ENCODE measurements at places on chromosomes 12 and 14.

- DNase-seq, result peak; percentile 70
Measured at GRCh38 chr12:76033081-76034011, 1.8 kb upstream of the PHLDA1 start.

DNA sequence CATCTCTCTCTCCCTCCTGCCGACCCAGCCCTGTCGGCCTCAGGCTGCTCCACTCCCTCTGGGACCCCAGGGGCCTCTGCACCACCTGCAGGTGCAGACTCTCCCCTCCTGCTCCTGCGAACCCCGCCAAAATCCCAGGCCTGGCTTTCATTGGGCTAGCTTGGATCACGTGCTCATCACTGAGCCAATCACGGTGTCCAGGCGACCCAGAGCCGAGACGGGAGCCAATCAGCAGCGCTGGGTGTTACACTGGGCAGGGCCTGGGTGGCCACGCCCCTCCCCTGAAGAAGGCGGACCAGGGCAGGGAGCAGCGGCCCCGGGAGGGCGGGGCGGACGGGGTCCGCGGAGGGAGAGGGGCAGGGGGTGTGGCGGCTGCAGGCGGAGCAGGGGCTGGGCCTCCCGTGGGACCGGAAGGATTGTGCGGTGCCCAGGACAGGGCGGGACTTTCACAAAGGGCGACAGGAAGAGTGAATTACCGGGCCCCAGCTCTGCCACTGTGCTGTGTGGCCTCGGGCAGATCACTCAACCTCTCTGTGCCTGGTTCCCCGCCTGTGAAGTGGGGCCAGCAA is 66.6 kb upstream of the FBRSL1 start:
- DNase-seq, result no peak

DNA sequence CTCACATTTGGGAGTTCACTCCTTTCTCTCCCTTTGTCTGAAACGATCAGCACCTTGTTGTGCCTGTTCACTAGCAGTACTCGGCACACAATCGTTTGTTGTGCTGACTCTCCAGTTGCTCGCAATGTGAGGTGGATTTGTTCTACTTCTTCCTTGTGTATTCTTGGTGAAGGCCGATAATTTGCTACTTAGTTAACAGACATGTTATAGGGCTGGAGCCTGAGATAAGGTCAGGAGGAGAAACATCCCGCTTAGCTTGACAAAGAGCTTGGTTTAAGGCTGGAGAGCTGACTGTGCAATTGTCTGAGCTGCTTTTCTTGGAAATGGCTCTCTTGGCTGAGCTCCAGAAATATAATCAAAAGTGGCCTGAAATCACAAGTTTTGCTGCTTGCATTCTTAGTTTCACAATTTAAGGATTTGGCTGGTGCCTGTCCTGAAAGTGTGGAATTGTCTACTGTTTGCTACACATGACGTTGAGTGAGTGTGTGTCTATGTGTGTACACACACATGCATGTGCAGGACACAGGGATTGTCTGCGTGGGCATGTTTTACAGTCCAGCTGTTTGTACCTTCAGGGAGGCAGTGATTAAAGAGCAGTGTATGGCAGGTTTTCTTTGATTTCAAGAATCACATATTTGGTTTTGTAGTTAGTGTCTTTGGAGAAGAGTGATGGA is 77.7 kb downstream of the ARF6 start:
- DNase-seq, result peak; percentile 99

DNA sequence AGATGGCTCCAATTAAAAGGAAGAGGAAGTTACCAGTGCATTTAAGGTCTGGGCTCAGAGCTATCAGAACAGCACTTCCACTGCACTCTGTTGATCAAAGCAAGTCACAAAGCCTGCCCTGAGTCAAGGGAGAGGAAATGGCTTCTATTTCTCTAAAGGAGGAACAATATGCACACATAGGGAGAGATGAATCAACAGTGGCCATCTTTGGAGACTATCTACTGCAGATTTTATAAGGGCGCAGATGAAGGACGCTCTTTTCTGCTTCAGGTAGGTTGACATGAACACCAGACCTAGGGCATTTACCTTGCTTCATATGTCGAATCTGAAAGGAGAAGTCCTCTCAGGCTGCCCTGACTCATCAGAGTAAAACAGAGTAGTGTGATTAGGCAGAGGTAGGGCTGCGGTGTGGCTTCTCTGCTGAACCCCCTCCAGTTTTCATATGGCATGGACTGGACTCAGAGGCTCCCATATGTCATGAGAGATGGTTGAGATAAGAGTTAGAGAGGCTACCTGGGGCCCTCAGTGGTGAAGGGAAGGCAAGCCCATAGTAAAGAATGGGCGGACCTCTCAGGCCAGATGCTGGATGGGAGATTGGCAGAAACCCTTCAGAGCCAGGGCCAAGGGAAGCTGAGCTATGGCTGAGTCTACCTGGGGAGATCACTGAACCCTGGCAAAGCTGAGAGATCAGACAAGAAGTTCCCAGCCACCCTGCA is 84.4 kb downstream of the ARF6 start:
- DNase-seq, result no peak

DNA sequence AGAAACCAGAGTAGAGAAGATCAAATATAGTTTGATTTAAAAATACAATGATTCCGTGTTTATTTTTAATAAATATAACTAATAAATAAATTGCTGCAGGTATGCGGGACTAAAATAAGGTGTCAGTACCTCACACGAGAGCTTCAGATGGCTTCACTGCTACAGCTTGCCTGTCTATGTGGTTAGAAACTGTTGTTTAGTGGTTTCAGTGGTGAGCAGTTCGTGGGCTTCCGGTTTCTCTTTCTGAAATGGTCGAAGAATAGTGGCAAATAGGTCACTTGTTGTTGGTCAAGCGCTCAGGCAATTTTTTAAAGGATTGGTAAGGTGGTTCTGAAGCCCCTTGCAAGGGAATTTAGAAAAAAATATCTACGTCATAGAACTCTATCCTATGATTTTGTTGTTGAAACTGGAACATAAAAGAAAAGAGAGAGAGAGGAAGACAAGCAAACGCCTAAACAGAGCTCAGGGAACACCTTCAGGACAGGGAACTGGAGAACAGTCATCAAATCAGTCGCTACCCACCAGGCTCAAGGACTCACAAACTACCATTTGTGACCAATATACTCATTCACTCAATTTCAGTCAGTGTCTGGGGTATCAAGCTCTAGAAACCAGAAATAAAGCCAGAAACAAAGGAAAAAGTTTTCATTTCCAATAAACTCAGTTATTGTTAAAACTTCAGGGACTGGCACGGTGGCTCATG is 31.3 kb downstream of the GABARAPL1 start:
- DNase-seq, result peak; percentile 76

DNA sequence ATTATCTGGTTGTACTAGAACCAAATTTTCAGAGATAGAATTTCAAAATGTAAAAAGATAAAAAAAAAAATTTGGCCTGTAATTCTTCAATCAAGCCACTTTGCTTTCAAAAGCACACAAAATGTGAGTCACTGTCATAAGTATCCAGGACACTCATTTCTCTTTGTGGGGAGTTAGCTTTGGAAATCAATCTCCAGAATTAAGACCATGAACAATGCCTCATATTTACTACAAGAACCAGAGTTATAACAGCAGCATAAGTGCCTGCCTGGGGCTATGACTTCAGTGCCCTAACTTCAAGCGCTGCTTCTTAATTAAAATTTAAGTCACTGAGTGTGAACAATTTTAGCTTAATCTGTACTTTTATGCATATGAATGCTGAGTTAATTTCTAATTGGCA is 162.1 kb downstream of the C12orf42 start:
- no peak for DNase-seq

GRCh38 chr14:40345334-40345733 is 913.1 kb upstream of the FBXO33 start:
- DNase-seq, result no peak

GRCh38 chr12:124675881-124676713 is 108.7 kb upstream of the NCOR2 start:
- DNase-seq, result no peak

DNA sequence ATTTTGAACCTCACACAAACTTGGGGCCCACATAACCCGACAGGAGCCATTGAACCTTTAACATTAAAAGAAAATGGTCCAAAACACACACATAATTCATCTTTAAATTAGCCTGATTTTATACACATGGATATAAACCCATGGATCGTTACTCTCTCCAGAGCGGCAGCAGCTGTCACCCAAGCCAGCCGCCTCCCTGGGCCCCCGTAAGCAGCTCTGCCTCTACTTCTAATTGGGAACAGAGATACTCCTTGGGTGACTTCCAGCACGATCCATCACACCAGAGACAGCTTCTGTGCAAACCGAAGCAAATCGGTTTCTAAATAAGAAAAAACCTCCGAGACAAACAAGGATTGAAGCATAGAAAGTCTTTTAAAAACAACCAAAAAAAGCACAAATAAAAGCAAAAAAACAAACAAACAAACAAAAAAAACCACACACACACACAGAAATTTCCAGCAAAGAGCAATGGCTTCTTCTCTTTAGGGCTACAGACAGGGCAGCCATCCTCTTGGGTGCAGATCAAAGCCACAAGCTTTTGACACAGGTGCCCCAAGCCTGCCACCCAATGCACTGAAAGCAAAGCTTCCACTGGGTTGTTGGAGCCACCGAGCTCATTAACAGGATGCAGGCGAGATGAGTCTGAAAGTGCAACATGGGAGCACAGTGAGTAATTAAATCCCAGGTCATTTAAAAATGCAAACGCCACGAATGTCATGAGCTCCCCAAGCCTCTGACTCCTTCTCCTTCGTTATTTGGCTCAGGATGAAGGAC is 156.9 kb downstream of the DPF3 start:
- no peak for DNase-seq

DNA sequence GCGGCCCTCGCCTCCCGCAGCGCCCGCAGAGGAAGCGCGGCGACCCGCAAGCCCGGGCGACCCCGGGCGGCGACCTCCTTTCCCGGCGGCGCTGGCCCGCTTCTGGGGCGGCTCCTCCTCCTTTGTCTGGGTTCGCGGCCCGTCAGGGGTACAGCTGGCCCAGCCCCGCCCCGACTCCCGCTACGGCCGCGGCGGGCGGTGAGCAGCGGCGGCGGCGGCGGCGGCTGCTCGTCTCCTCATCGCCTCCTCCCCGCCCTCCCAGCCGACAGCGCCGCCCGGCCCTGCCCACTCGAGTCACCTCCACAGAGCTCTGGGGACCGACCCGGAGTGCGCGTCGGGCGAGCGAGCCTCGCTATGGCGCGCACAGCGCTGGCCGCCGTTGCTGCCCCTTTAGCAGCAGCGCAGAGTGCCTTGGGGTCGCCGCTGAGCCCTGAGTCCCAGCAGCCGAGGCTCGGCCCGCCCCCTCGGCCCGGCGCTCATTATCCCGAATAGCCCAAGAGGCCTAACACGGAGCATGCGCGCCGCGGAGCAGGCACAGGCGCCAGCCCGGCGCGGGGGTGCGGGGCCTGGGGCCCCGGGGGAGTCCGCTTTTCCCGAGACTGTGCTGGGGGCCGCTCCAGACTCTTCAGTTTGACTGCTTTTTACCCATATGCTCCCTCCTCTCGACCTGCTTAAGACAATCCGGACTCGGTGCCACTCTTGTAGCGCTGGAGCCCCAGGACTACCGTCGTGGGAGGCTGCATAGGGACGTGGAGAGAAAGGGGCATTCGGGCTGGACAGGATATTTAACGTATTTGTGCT is at the start of gene SOS2:
SOS2 (minus strand) TSS at position 104 of the 801 bp plus-strand sequence. CDS start 295 bp downstream, outside the sequence.
- DNase-seq, result peak; percentile 85
